ENCODE measurements at places on chromosomes 3 and 15.

DNA sequence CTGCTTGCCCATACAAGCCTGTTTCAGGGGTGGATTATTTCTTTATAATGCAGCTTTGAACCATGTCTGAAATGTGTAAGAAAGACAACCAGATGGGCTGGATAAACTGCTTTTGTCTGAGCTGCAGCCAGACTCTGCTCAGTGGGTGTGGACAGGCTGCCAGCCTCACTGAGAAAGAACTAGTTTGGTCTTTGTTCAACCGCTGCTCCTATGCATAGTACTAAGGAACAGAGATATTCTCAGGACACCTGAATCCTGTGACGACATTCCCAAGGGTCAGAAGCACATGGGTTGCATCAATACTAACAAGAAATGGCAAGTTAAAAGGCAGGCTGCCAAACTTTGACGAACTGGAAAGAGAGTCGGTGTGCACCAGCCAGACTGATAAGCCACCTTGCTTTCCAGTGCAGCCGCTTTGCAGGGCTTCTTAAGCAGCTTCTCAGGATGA, 57.2 kb downstream of the PLD1 start:
- DNase-seq = no peak

DNA sequence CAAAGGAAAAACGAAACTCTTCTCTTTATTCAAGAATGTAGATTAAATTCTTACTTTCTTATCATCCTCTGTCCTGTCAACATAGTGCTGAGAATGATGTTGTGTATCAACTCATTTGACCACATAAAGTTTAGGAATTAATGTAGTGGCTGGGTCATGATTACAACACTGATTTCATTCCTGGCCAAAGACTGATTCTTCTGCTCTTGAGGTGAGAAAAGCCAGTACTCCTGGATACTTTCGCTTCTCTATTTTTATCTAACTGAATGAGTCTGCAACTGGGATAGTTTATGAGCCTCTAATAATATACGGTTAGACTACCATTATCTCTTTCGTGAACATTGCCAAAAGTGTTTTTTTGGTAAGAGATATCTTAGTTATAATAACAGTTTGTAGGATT, 173.0 kb downstream of the LPP start:
- DNase-seq = no peak

DNA sequence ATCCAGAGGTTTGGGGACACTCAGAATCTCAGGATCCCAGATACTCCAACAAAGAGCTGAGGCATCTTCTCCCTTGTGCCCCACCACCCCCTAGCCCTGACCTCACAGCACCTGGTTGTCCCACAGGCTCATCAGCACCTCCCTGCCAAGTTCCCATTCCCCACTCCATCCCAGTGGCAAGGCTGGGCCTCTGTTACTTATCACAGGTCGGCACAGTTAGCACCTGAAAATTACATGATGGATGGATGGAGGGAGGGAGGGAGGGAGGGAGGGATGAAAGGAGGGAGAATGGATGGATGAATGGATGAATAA, 12.8 kb downstream of the MYL3 start:
- DNase-seq = no peak

DNA sequence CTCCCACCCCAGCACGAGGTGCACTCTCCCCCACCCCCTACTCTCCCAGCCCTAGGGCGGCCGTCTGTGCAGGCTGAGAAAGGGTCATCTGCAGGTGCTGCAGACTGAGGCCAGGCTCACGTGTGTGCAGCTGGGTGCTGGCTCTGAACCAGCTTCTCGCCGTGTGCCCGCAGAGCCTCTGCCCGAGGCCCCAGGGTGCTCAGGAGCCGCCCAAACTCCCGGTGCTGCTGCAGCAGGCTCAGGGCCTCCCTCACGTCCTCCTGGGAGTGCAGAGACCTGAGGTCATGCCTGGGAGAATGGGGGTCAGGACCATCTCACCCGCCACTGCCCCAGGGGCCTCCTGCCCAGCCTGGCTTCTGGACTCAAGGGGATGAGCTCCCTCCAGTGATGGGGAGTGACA, 17.2 kb downstream of the SPTBN5 start:
- DNase-seq = no peak

DNA sequence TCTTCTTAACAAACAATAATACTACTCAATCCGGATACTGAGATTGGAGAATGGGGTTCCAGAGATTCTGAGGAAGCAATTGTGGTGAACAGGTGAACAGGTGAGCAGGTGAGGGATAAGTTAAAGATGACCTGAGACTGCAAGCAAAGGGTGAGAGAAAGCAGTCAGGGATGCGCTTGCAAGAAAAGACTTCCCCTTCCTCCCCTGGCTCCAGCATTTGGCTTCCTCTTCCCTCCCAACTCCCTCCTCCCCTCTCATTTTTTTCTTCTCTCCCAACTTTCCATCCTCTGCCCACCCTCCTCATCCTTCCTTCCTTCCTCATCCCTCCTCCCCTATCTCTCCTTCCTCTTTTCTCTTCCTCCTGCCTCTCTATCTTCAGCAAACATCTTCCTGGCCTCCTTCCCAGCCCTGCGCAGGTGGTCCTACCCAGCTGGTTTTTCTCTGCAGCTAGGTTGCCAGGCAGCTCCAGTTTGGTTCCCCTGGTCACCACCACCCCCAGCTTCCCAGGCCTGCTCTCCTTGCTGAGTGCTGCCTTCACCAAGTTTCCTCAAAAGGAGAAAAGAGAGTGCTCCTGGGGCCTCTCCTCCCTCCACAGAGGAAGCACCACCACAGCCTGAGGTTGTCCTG, 10.4 kb upstream of the VIPR1 start:
- DNase-seq = no peak

DNA sequence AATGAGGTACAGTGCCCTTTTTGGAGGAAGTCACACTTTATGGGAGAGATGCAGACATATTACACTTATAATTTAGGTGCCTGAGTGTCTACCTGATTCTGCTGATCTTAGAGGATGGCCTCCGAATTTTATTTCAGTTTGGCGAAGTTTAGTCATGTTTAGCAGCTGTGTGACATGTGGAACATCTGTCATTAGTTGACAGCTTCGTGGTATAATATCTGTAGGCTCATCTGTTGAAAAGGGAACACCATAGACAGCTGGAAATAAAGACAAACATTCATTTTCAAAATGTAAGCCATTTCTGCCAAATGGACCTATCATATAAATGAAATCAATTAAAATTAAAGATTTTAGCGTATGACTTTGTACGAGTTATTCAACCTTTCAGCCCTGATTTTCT, 165.4 kb downstream of the CFAP20DC start:
- DNase-seq = no peak

GRCh38 chr3:45647148-45647619, 42.0 kb upstream of the SACM1L start:
- DNase-seq = no peak
